ENCODE measurements at places on chromosomes 1 and 21.

DNA sequence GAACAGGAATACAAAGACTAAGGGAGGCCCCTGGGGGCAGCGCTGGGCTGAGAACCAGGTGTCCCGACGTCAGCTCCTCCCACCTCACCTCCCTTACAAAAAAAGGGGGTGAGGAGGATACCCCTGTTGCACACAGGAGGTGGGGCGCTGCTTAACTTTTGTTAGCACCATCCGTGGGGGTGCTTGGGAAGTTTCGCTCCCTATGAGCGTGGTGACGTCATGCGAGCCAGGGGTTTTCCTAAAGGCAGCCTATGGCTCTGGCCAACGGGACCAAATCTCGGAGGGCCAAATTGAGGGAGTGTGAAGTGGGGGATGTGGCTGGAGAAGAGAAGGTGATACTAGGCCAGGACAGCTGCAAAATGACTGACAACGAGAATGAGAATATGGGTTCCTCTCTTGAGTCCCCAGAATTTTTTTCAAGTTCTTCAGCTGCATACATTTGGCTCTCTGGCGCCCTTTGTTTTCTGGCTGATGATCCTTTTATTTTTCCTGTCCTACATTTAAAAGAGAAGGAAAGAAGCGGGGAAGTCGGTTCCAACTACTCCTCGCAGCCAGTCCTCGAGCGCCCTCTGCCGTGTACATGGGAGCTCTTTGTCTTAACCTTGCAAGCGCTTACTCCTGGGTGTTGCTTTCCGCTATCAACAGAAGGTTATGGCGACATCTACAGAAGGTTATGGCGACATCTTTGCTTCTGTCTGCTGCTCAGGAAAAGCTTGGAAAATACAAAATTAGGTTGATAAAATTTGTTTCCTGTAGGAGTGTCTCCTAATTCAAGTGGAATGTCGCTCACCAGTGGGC lies 48.0 kb upstream of the ZC3H11B start:
- peak; percentile 11 for DNase-seq

DNA sequence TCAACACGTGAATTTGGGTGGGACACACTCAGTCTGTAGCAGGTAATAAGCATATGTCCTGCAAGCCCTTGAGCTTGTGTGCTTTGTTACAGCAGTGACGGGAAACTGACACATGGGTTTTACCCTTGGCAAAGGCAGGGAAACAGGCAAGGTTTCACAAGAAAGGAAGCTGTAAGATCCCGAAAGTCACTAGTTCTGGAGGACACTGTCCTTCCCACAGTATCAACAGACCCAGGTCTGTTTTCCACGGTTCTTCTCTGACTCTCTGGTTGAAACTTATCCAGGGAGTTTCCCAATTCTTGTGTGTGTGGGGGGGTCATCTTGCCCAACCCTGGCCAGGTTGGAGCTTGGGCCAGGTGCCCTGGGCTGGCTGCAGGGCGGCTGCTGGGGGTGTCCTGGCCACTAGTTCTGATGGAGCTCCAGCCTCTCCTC lies 29.3 kb upstream of the ZBTB21 start:
- DNase-seq = no peak

GRCh38 chr1:23793018-23793781 lies 2.3 kb downstream of the LYPLA2 start:
- no peak for DNase-seq

- DNase-seq = no peak
These were observed 547.2 kb downstream of the PLPP3 start for GRCh38 chr1:56032096-56032676.

GRCh38 chr1:223832637-223832943 lies 13.2 kb downstream of the TP53BP2 start:
- no peak for DNase-seq

DNA sequence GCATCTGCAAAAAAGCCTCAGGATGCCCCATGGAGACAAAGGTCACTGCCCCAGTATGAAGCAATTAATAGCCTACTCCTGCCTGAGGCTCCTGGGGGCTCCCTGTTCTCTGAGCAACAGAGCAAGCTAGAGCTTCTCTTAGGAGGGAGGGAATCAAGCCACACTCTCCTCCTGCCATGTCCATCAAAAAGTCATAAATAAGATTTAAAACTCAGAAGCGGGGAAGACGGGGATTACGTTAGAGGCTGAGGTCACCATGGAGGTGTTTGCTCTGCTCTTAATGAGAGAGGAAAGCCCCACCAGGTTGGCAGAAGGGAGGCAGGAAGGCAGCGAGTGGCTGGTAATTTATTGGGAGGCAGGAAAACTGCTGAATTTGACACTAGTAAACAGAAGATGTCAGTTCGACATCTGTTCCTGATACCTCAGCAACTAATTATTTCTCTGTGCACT lies 98.4 kb upstream of the TNR start:
- DNase-seq = no peak

DNA sequence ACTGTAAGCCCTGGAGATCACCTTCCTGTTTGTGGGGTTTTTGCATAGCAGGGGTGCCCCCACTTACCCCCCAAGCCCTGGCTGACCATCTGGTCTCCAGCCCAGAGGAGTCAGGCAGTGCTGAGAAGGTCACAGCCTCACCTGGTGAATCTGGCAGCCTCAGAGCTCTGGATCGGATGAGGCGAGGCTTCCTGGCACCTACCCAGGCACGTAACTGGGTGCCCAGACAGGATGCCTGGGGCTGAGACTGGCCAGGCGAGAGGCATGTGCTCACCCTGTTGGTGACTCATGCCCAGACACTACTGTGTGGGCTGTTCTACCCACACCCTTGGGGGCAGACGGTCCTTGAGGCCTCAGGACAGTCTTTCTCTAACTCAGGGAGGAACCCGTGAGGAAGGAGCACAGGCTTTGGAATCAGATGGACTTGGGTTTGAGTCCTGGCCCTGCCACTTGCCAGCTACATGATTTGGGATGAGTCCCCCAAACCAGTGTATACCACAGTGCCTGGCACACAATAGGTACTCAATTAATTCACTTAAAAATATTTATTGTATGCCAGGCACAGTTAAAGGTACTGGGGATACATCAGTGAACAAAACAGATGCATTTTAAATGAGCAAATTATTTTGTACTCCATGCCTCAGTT lies 15.1 kb upstream of the PADI3 start:
- no peak for DNase-seq

GRCh38 chr1:229203030-229203751 lies 67.7 kb upstream of the RAB4A start:
- no peak for DNase-seq

- no peak for DNase-seq
These were observed 206.3 kb downstream of the COL11A1 start for GRCh38 chr1:102901996-102902395.

GRCh38 chr1:42128499-42128898 lies 24.7 kb upstream of the GUCA2B start:
- no peak for DNase-seq

DNA sequence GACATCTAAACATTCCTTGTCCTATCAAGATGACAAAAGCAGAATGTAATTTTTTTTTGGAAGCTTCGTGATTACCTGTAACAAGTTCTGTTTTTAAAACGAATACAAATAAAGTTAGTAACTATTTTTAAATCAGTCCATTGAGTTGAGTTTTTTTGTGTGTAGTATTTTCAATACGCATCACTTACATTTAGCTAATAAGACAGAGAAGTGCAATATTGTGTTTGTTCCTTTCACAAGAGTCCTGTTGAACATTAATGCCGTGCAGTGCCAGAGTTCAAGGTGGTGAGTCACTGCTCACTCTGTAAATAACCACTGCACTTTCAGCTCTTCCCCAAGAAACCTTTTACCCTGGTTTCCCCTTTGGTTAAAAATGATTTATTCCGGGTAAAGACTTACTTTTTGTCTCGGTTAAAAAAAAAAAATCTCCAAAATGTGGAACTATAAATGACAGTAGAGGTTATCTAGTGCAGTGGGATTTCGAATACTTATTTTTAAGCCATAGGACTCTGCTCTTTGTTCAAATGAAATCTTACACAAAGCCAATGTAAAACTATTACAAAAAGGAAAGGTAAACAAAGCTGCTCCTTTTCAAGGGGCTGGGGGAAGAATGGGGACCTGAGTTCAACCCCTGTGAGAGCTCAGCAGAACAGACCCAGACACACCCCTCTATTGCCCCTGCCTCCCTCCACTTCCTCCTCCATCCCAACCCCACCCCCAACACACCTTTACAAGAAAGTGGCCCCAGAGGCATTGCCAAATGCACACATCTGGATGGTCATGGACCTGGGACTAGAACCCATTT lies 14.8 kb upstream of the NCMAP start:
- DNase-seq = no peak

DNA sequence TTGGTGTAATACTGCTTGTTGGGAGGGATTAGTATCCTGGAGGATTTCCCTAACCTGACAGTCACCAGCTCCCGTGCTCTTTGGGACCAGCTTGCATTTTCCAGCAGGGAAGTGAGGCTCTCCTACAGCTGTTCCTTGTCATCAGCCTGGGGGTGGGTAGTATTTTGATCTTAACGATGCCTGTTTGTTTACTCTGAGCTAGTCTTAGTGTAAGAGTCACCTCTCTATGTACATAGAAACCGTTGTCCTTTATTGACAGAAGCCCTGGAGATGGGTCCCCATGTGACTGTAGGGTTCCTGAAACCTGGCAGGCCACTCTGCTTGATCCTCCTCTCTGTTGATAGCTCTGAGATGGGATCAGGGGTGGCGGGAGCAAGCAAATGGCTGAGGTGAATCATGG lies 58.0 kb downstream of the ACP6 start:
- DNase-seq = no peak

GRCh38 chr21:41819236-41819855 lies 52.5 kb upstream of the RIPK4 start:
- no peak for DNase-seq

DNA sequence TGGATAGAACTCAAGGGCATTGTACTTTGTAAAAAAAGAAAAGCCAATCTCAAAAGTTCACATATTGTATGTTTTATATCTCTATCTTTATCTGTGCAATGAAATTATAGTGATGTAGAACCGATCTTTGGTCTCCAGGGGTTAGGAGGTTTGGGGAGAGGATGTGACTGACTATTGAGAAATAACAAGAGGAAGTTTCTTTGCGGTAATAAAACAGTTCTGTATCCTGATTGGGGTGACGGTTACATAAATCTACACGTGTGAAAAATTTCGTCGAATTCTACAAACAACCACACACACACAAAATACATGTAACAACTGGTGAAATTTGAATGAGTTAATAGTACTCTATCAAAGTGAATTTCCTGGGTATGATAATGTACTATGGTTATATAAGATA lies 10.6 kb upstream of the OR2T33 start:
- no peak for DNase-seq

DNA sequence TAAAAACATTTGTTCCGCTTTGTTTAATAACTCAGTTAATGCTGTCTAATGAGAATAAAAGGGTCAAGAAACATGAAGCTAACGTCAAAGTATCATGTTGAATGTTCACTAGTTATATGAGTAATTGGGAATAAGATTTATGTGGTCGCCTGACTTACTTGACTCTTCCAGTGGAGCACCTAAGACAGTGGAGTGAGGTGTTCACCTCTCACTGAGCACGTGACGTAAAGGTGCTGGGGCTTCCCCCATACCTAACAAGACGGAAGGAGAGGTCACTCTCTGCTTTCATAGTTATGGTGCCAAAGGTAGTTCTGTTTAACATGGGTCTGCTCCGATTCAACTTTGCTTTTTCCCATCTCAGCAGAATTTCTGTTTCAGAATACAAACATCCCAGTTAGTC lies 686 bp downstream of the KMO start:
- no peak for DNase-seq

DNA sequence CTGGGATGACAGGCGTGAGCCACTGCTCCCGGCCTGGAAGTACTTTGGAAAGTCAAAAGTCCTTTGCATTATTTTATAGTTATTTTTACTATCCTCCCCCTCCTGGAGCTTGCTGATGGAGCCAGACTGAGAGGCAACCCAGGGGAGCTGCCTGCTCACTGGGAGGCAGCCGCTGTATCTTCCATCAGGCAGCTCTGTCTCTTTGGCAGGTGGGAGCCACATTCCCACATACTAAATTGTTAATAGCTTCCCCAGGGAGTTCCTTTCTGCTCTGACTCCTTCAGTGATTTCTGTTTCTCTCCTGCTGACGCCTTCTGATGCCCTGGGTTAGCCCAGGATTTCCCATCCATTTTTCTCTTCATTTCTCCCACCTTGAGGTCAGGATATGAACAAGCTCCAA lies 4.9 kb upstream of the OPRD1 start:
- DNase-seq = no peak

DNA sequence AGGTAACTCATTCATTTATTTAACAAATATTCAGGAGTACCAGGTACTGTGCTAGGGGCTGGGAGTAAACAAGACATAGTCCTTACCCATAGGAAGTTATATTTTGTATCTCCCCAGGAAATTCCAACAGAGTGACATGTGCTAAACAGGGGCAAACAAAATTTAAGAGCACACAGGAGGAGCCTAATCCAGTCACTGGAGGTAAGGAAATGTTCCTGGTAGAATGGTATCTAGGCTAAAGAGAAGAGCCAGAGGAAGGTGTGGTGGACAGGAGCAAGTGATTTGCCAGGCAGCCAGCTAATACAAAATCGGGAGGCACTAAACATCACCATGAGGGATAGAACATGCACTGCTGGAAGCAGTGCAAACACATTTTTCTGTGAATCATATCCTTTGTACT lies 10.4 kb downstream of the TEX38 start:
- no peak for DNase-seq

GRCh38 chr1:28439320-28439719 lies 66.5 kb upstream of the RCC1 start:
- DNase-seq = no peak

DNA sequence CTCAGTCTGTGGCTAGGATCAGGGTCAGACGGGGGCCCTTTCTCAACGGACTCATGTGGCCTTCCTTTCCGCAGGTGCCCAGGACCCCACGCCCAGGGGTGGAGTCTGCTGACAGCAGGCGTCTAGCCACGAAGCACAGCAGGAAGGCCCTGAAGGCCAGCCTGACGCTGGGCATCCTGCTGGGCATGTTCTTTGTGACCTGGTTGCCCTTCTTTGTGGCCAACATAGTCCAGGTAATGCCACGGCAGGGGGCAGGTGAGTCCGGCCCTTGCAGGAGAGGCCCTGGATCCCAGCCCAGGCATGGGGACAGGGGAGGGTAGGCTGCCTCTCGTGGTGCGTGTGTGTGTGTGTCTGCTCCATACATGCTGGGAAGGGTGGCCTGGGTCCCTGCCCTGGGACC lies 13.8 kb downstream of the HTR6 start:
- DNase-seq = no peak

DNA sequence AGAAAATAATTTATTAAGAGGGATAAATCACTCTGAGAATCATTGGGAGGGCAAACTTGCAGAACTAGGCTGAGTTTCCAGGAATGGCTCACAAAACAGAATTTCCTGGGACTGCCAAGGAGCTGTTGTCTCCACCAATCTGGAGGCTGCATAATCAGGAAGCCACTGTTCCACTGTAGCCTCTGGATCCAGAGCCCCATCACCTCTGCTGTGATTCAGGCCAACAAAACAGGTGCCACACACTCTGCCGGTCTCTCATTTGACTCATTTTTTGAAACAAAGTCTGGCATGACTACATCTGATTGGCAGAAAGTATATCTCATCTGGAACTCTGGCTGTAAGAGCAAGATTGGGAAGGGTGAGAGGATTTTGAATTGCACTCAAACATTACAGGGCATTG lies 178.9 kb upstream of the C1orf105 start:
- no peak for DNase-seq

- DNase-seq = no peak
These were observed 28.2 kb downstream of the BATF3 start for GRCh38 chr1:212671342-212672031.

- DNase-seq = no peak
These were observed 382 bp downstream of the GPBP1L1 start for GRCh38 chr1:45686015-45686287.

Measured in activated CD8-positive, alpha-beta memory T cell treated with anti-CD3 and anti-CD28 coated beads for 48 hours (primary cell).